Neural progenitor cell (in vitro differentiated cells): ENCODE measurements at places on chromosomes 7 and 10.

- no peak for DNase-seq
Measured at GRCh38 chr10:60798031-60798430, 19.8 kb downstream of the CDK1 start.

- peak; percentile 44 for DNase-seq
Measured at GRCh38 chr10:118128675-118129074, 81.9 kb upstream of the RAB11FIP2 start.

DNA sequence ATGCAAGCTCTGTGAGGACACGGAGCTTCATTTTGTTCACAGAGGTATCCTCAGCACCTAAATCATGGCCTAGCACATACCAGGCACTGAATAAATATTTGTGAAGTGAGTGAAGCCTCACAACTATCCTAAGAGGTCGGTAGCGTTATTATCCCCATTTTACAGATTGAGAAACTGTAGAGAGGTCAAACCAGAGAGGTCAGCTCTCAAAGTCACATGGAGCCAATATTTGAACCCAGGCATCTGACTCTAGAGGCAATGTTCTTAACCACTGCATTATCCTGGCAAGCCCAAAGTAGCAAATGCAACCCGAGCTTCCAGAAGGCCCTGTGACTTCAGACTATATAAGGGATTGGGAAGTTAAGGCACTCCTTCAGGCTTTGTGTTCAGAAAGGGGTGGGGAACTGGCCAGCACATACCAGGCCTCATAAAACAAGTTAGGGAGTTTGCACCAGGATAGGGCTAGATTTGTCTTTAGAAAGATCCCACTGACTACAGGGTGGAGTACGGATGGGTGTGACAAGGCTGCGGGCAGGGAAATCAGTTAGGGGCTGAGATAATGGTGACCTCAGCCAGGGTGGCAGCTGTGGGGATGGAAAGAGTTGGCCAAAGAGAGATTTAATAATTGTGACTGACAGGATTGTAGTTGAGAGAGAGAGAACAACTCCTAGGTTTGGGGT lies 101.4 kb downstream of the TBXAS1 start:
- DNase-seq = no peak

GRCh38 chr7:130410868-130411541 lies 29.8 kb downstream of the CEP41 start:
- DNase-seq = no peak

DNA sequence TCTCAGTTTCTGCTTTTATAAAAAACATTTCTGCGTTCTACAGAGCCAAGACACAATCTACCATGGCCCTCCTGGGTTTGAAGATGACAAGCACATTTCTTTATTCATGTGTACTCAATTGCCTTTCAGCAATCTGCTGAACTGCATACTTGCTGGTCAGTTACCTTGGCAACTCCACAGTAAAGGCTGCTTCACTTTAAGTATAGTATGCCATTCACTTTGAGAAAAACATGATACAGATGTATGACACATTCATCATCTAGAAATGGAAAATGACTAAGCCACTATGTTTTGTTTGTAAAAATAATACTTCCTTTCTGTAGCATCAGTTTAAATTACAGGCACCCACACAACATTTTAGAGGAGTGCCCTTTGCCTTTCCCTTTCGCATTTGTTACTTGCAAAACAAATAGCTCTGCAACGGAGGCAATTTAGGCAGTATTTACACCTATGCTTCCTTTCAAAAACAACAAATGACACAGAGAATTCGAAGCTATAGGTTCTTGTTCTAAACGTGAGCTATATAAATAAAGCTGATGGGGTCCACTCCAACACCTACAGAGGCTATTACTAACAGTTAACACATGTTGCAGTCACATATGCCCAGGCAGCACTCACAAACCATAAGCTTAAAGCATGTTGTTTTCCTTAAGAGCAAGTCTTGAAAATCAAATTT lies 23.5 kb downstream of the SGCE start:
- no peak for DNase-seq

DNA sequence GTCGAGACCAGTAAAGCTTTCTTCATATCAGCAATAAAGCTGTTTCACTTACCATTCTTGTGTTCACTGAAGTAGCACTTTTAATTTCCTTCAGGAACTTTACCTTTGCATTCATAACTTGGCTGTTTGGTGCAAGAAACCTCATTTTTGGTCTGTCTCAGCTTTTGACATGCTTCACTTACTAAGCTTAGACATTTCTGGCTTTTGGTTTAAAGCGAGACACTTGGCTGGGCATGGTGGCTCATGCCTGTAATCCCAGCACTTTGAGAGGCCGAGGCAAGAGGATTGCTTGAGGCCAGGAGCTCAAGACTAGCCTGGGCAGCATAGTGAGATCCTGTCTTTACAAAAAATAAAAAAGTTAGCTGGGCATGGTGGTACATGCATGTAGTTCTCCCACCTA lies 15.8 kb downstream of the PLEKHA1 start:
- no peak for DNase-seq

- DNase-seq = no peak
Measured at GRCh38 chr7:24860611-24861010, 103.3 kb upstream of the GSDME start.

DNA sequence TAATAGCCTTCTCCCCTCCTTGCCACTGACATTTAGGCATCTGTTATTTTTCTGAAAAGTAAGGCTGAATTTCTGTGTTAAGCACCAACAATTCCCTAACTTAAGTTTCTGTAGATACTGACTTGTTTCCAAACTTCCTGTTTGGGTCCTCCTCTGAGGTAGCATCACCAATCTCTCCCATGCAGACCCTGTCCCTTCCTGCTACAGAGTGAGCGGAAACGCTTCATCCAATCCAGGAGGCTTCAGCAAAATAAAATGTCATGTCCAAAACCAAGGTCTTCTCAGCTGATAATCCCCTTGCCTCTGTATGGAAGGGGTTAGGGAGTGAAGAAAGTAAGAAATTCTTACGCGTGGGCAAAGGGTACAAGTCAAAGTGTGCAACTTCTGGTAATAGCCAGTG lies 29.9 kb downstream of the XPNPEP1 start:
- no peak for DNase-seq

GRCh38 chr7:51189777-51190176 lies 126.8 kb downstream of the COBL start:
- no peak for DNase-seq

- DNase-seq = no peak
Measured at GRCh38 chr7:16354573-16354972, 66.8 kb downstream of the CRPPA start.

DNA sequence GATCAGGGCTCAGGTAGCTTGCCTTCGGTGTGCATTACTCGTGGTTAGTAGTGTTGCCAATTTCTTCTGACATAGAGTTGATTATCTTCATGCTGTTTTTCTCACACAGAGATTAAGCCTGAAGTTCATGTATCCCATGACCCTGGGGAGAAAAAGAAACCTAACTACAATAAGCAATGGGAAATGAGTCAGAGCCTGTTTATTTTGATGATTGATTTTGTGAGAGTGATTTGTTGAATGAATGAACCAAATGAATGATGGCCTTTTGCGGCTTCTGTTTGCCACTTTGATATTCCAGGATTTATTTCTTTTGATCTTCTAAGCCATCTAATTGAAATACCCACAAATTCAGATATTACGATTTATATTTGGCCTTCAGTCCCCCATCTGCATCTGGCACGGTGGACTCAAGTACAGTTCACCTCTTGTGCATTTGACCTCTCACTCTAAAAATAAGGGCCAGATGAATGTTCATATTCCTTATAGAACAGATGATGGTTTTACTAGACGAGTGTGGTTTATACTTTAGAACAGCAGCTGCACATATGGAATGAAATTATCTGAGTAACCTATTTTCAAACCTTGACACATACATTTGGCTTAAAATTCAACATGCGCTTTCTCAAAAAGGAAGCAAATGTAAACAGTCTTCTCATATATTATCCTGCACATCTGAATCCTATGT lies 110.7 kb downstream of the PLCE1 start:
- DNase-seq = no peak

DNA sequence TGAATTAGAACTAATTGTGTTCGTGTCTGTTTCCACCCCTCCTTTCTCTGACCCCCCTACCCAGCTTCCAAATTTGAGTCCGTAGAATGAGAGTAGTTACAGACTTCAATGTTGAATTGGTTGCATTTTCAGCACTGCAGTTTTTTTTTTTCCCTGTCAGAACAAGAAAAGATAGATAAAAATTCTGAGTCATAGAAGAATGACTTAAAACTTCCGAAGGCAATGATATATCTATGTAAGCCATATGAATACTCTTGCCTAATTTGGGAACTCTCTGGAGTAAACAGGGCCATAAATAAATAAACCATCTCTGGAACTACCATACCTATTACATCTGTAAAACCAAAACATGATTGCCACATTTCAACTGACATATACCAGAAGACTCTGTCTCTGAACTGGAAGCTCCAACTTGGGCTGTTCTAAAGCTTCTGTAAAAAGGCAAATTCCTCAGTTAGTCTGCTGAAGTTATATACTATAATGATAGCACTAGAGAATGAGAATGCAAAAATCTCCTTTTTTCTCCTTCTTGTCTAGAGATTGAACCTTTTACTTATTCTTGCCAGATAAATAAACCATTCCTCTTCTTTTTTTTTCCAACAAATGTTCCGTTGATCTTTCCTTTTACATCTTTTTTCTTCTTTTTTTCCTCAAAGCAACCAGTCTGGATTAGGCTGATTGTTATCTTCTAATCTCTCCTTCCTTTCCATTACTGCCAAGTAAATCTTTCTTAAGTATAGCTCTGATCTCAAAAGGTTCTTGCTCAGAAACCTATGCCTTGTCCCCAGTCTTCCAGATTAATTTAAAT lies 23.5 kb downstream of the VCL start:
- no peak for DNase-seq

- DNase-seq = no peak
Measured at GRCh38 chr7:99124751-99125504, 19.0 kb downstream of the SMURF1 start.

DNA sequence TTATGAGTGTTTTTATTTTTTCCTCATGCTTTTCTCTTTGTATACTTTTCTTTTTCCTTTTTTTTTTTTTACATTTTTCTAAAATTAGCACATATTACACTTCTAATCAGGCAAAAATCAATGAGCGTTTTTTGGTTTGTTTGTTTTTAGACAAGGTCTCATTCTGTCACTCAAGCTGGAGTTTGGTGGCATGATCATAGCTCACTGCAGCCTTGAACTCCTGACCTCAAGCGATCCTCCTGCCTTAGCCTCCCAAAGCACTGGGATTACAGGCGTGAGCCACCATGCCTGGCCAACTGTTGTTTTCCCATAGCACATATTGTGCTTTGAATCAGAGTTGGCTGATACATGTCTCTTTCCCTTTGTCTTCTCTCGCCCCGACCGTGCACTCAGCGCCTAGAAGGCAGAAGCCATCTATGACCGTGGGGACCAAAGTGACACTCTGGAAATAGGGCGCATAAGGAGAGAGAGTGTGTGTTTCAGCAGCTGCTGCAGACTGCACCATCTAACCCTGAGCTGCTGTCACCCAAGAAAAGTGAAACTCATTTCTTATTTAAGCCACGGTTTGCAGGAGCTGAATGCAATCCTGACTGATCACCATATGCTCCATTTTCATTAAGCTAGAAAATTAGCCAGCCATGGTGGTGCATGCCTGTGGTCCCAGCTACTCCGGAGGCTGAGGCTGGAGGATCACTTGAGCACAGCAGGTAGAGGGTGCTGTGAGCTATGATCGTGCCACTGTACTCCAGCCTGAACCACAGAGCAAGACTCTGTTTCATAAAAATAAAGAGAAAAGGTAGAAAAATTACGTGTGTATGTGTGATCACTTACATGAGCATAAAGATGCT lies 41.4 kb upstream of the GTF2I start:
- DNase-seq = no peak

DNA sequence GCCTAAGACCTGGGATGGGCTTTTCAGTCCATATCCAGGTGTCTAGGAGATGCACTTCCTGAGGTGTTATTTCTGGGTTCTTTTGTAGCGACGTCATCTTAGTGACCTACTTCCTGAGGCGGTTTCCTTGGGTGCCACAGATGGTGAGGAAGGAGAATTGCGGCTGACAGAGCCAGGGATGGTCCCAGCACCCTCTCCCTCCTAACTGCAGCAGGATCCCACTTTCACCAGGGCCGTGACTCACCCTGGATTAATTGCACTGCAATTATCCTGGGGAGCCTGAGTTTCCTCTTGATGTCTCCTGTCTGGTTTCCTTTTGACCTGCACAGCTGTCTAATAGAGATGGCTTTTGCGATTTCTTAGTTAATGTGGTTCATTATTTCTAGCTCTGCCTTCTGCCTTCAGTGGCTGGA lies 271.7 kb downstream of the TCF7L2 start:
- no peak for DNase-seq

GRCh38 chr7:27254625-27255024 lies 12.0 kb downstream of the EVX1 start:
- no peak for DNase-seq

DNA sequence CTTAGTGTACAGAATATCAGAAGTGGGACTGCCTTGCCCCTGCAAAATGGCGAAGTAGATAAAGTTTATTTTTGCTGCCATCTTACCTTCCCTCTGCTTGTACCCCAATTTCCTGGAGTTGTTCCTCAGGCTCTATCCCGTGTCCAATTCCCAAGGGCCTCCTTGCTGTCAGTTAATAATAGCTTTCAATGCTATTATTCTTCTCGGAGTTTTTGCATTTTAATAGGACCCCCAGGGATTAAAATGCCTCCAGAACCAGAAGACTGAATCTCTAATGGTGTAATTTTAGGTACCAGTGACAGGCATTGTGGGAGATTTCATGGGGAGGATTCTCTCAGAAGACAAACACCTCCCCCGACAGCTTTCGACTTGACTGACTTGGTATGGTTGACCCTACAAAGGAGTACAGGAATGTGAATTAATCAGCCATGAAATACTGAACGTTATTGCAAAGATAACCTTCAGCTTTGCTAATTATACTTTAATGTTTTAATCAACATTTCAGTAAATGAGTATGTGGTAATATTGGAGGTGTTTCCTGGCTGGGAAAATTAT lies 75.2 kb downstream of the ZNF22 start:
- DNase-seq = no peak

DNA sequence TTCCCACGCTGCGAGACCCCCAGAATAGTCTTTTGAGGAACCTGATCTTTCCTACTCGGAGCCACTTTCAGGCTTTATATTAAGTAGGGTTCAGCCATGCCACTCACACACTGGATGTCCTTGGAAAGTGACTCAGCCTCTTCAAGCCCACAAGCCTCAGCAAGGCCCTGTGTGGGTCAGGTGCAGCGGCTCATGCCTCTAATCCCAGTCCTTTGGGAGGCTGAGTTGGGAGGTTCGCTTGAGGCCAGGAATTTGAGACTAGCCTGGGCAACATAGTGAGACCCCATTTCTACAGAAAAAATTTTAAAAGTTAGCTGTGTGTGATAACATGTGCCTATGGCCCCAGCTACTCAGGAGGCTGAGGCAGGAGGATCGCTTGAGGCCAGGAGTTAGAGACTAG lies 119.7 kb upstream of the TNRC18 start:
- DNase-seq = no peak

DNA sequence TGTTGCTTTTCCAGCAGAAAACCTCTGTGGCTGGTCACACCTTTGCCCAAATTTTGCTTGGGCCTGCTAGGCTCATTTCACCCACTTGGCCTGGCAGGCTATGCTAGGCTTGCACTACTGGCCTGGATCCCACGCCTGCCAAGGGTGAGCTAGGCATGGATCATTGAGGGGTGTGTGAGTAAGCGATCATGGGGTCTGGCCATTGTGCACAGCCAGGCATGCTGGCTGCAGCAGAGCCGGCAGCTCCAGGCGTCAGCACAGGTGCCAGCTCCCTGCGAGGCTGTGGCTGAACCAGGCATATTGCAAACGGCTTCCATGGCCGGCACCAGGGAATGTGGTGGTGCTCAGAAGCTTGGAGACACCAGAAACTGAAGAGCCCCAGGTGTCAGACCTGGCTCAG lies 19.2 kb downstream of the CFAP70 start:
- DNase-seq = no peak

GRCh38 chr7:71235253-71235652 lies 103.3 kb downstream of the GALNT17 start:
- DNase-seq = no peak

- no peak for DNase-seq
Measured at GRCh38 chr10:125043841-125044658, 102.1 kb downstream of the ZRANB1 start.
